ENCODE measurements at places on chromosomes 5 and 9. TPM values are rescaled to one million over a fixed set of nuclear protein-coding genes. Genes with fewer than 3 reads are reported as not detected.
A peak's percentile ranks its signal among the peaks of the same experiment; 100 is the strongest.

DNA sequence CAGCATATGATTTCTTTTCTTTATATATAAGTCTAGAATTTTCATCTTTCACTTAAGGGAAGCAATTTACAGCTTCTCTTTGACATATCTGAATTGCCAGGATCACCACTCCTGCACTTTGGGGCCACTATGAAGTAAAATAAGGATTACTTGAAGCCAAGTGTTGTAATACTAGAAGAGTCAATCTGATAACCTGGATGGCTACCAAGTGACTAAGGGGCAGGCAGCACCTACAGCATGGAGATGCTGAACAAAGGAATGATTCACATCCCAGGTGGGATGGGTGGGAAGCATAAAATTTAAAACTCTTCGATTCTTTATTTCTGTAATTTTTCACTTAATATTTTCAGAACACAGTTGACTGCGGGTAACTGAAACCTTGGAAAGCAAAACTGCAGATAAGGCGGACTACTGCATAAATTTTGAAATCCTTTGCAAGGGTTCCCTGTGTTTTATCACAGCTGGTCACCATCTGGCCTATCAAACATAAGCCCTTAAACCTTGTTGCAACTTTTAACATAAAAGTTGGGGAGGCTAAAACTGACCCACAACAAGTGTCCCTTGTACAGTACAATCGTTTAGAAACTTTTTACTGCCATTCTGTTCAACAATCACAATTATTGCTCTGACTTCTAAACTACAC, 31.2 kb downstream of the NR3C1 start:
- no peak for DNase-seq

- no peak for DNase-seq
These were observed 102.9 kb downstream of the BOD1 start for GRCh38 chr5:173513521-173513991.

GRCh38 chr5:126341906-126342630, 81.1 kb upstream of the GRAMD2B start:
- DNase-seq, result no peak

GRCh38 chr5:80935811-80936385, 24.3 kb upstream of the RASGRF2 start:
- DNase-seq, result peak; percentile 15

DNA sequence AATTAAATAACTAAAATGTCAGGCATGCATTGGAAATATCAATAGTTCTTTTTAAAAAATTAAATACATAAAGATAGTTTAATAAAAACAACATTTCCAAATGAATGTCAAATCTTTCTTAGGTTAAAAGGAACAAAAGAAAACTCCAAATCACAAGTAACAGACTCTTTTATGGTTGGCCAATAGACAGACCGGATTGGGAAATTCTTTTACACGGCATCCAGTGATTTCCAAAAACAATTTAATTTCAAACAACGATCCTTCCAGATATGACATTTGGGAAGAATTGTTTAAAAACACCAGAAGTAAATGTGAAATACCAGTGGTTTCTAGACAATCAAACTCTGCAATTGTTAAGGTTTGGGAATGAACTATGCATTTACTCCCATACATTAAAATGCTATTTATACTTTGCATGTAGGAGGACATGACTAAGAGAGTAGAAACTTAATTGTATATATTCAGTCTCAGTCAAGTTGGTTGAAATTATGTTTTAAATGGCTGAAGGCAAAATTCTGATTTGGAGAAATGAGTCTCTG, 32.8 kb downstream of the ZNF474 start:
- DNase-seq, result no peak

GRCh38 chr9:132077881-132078698, 1.6 kb downstream of the MED27 start:
- no peak for DNase-seq

- DNase-seq, result no peak
These were observed 98.7 kb downstream of the RAPGEF6 start for GRCh38 chr5:131536211-131536826.

DNA sequence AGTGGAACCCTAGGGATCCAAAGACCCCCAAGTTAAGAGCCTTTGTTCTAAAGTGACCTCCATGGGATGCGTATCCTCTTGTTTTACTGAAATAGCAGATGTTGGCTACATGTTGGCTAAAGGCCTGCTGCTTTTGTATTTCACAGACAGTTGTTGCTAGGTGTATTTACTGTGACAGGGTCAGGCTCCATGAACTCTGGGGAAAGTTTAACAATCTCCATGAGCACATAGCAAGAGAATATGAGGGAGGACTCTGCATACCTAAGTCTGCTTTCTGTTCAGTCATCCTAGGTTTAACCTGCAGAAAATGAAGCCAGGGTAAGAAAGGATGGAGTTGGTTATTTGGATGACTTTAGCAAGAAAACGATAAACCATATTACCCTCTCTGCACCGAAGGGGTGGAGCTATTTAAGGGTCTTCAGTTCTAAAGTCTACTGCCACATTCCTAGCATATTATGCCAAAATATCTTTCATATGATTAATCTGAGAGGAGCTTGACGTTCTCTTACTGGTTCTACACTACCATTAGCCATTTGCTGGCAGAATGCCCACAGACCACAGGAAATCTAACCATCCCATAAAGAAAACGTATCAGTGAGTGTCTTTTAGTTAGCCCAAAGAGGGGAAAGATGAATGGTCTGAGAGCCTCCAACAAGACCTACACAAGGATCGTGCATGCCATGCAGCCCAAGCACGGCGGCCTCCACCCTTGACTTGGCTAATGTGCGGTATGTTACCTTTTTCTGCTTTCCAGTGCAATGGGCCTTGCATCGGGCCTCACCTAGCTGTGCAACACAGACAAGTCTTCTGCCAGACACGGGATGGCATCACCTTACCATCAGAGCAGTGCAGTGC, 127.8 kb downstream of the SAXO1 start:
- DNase-seq, result no peak

Gene ACOT12
- total RNA-seq, result not detected

Gene GNA14
- total RNA-seq, result 7.4 TPM

- DNase-seq, result peak; percentile 79
These were observed 33.1 kb downstream of the APTX start for GRCh38 chr9:32968101-32969011.

Gene SPATA31E1
- 0.06 TPM for total RNA-seq

GRCh38 chr9:93057042-93057702, 1.3 kb upstream of the SUSD3 start:
- no peak for DNase-seq

- no peak for DNase-seq
These were observed 138.3 kb downstream of the PAX5 start for GRCh38 chr9:36895744-36896260.

Gene NKD2
- 3.7 TPM for total RNA-seq

- DNase-seq, result no peak
These were observed 79.5 kb downstream of the RFX3 start for GRCh38 chr9:3446313-3446712.

- no peak for DNase-seq
These were observed 166.1 kb downstream of the ZSWIM6 start for GRCh38 chr5:61498121-61498520.

Gene KLF4
- 203 TPM for total RNA-seq

Gene ADAMTSL2
- 1.3 TPM for total RNA-seq

DNA sequence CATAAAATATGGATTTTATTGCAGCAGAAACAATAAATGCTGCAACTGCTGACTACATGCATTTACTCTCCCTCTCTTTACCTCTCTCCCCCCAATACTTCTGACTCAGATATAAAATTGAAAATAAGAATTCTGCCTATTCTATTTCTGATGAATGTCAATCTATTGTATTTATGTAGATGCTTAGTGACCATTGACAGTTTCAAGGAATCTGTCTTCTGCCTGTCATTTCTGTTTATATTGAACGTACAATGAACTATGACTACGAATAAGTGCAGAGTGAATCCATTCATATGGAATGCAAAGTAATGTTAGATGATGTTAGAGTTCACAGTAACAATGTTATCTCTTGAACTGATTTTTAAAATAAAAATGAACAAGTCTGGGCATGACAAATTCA, 898 bp downstream of the CDH10 start:
- DNase-seq, result no peak

DNA sequence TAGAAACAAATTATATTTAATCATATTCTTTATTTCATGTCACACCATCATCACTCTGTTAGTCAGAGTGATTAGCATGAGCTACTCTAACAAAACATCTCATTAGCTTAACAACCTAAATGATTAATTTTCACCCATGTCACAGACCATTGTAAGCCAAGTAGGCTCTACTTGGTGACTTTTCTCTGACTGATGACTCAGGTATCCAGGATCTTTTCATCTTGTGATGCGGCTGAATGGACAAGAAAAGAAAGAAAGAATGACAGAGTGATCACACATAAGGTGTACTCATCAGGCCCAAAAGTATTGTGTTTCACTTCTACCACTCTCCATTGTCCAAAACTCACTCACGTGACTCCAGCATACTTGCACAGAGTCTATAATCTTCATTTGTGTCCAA, 299.3 kb downstream of the ANXA1 start:
- DNase-seq, result no peak

Gene FAM153A
- total RNA-seq, result 0.89 TPM

DNA sequence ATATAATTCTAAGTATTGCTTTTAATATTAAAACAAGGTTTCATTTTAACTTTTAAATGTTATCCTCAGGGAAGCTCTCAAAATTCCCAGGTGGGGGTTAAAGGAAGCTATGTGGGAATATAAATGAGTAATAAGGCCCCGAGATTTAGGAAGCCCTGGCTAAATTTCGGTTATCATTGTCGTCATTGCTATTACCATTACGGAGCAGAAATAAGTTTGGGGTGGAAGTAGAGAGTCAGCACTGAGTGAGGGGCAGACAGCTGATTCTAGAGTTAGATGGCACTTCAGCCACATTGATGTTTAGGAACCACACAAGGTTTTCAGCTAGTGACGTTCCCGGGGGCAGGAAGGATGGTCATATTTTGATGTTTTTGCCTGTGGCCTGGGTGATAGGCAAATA, 74.9 kb downstream of the NREP start:
- no peak for DNase-seq

DNA sequence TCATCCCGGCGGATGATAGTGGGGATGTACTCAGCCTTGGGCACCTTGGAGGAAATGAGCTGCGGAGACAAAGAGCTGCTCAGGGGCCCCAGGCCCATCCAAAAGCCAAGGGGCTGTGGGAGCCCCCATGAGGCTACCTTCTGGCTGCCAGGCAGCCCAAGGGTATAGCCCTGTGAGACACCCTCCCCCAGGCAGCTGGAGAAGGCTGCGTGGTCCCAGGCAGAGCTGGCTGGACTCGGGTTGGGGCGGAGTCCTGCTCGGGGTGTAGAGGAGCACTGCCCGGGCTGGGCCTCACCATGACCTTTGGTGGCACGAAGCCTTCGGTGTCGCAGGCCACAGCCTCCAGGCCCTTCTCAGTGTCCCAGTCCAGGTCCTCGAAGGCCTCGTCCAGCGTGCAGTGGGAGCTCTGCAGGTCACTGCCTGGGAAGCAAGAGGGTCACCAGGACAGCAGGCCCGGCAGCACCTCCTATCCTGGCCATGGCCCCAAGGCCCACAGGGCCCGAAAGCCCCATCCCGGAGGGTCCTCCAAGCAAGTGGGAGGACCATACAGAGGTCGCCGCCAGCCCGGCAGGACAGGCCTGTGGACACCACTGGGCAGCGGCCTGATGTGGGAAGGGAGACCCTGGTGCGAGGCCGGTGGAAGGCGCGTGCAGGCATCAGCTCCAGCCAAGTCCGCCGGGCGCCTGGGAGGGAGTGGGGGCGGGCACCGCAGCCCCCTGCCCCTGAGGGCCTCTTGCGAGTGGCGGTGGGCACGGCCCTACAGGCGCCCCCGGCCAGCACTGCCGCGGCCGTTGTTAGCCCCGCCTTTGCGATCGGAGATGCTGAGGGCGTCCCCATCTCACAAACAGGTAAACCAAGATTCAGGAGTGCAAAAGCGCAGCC, 6.1 kb downstream of the NSMF start:
- peak; percentile 77 for DNase-seq

DNA sequence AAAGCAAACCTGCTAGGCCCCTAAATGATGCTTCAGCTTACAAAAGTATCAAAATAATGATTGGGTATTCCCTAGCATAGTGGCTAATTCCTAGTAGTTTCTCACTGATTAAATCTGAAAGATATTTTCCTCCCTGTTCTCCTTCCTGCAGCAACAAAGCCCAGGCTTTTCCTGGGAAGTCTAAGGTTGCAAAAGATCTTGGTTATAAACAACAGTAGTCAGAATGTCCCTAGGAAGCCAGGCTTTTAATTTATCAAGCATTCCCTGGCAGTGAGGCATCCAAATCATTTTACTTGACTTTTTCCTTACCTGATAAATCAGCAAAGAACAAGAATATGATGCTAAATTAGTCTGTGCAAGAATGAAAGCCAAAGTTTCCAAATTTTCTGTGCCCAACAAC, 272.0 kb downstream of the PDE4D start:
- DNase-seq, result no peak

- no peak for DNase-seq
These were observed 20.0 kb upstream of the GRPEL2 start for GRCh38 chr5:149325166-149325735.

- peak; percentile 45 for DNase-seq
These were observed 26.2 kb downstream of the CARNMT1 start for GRCh38 chr9:75001719-75002421.

DNA sequence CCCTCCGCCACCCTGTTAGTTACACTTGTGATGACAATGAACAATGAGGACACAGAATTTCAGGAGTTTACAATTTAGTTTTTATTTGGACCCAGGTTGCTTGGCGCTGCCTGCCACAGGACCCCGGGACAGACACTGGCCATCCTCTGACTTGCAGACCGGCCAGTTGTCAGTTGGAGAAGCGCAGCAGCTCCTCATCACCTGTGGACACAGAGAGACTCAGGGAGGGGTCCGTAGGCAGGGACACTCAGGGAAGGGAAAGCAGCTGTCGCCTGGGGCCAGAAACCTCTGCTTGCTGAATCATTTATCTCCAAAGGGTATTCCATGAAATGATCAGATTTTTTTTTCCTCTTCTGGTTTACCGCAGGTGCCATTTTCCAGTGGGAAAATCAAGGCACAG, 18.0 kb downstream of the AMBP start:
- no peak for DNase-seq

DNA sequence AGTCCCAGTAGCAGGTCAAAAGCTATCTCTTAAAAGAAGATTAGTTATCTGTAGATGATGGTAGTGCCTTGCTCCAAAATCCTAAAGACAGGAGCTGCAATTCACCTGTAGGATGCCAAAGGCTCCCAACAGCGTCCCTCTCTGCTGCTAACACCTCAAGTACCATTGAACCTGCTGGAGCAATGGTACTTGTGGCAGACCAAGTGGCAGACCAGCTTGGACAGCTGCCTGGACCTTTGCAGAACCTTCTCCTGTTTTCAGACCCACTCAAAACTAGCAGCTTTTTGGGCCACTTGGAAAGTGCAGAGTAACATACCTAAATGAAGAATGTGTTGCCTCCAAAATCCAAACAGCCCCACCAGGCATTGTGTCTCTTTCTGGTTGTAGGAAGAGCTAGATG, 6.9 kb upstream of the CCDC180 start:
- no peak for DNase-seq

Gene OR1Q1
- not detected for total RNA-seq

Data from mucosa of descending colon (tissue), 3 donors.